ENCODE measurements at places on chromosomes 6 and 20.

DNA sequence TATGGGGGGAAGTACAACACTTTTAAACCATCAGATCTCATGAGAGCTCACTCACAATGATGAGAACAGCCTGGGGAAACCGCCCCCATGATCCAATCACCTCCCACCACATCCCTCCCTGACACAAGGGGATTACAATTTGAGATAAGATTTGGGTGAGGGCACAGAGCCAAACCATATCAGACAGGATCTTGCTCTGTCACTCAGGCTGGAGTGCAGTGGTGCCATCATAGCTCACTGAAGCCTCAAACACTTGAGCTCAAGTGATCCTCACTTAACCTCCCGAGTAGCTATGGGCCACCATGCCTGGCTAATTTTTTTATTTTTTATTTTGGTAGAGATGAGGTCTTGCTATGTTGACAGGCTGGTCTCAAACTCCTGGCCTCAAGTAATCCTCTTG, 5.1 kb upstream of the IYD start:
- no peak for DNase-seq

GRCh38 chr6:123529843-123530242, 106.9 kb downstream of the TRDN start:
- no peak for DNase-seq

DNA sequence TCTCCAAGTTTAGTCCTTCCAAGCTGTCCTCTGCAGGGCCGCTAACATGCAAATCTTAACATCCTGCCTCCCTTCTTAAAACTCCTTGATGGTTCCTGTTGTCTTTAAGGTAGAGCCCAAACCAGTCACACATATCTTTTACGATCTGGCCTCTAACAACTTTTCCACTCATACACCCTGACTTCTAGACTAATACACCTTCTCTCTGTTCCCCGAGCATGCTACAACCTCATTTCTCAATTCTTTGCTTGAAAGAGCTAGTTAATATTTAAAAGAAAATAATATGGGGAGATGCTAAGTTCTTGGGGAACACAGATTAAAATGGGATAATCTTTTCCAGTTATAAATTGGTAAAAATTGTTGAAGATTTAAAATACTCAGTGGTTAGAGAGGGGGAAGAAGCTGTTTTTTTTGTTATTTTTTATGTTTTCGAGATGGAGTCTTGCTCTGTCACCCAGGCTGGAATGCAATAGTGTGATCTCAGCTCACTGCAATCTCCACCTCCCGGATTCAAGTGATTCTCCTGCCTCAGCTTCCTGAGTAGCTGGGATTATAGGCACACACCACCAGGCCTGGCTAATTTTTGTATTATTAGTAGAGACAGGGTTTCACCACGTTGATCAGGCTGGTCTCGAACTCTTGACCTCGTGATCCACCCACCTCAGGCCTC, 250.7 kb downstream of the MAFB start:
- no peak for DNase-seq

- DNase-seq = peak; percentile 56
Measured at GRCh38 chr6:97497713-97498331, 214.8 kb upstream of the MMS22L start.

DNA sequence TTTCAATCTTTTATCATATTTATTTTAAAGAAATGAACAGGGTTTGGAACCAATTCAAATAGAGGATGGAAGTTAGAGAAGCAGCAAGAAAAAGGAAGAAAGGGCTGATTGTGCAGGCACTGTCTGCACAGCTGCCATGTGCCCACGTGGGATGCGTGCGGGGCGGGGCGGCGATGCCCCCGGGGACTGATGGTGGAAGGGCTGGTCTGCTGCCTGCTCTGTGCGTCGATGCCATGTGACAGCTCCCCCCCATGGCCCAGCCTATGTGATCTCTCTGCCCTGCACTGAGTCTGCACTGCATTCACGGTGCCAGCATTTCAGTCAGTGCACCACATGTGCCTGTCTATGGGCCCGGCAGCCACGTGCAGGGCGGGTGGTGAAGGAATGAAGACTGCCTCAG, 96.4 kb downstream of the IRF4 start:
- DNase-seq = no peak

DNA sequence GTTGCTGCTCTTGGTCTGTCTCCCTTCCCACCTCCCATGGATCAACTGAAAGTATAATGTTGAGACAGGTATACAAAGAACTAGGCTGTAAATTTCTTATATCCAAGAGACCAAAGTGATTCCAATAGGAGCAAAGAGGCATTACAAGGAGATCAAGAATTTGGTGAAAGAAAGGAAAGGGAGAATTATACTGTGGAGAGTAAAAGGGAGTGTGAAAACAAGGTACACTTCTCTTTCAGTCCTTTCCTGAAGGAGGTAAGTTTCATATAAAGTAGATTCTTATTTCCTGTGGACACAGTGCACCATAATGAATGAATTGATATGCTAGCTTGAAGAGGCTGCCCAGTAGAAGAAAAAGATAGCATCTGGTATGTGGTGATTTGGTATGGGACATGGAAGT, 49.7 kb downstream of the CD2AP start:
- DNase-seq = no peak

- DNase-seq = no peak
Measured at GRCh38 chr20:39109933-39110818, 148.0 kb downstream of the DHX35 start.

DNA sequence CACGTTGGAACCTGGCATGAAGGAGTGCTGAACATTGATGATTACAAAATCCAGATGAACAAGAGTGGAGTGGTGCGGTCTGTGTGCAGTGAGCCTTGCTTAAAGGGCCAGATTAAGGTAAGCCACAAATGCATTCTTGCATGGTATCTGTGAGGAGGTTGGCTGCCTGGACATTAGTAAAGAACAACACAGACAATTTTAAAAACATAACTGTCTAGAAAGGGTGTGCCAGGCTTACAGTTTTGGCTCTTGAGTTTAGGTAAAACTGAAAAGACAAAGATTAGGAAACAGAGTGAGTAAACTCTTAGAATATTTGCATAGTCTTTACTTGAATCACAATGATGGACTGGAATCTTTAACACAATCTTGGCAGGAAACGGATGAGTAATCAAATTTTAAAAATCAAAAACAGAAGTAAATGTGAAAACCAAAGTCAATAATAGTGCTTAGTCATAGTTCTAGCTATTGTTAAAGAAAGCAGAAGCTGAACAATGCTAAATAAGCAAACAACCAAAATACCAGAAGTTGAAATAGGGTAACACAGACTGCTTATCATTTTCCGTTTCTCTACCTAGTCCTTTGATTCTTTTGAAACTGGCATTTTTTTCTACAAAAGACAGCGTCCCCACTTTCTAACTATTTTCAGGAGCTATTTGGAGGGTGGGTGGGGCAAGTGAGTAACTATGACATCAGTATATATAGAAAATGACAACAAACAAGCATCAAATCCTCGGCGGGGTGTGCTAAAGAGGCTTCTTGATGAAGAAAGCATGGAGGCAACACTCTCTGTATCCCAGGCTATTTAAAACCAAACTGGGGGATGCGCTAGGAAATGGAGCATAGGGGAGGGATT, 185.8 kb upstream of the RAB32 start:
- no peak for DNase-seq

DNA sequence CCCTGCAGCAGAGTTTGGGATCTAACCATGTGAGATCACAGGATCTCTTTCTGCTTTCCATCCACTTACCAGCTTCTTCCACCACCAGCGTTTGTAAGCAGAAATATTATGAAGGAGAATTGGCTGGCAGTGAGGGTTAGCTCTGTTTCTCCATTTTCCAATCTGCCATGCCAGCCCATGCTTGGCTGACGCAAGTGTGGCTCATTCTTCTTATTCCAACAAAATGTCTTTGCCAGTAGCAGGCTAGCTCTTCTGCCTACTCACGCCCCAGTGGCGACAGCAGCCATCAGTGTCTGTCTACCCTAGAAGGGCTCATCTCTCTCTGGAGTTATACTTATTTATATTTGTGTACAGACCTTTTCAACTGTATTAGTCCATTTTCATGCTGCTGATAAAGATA, 286.2 kb downstream of the FARS2 start:
- no peak for DNase-seq

DNA sequence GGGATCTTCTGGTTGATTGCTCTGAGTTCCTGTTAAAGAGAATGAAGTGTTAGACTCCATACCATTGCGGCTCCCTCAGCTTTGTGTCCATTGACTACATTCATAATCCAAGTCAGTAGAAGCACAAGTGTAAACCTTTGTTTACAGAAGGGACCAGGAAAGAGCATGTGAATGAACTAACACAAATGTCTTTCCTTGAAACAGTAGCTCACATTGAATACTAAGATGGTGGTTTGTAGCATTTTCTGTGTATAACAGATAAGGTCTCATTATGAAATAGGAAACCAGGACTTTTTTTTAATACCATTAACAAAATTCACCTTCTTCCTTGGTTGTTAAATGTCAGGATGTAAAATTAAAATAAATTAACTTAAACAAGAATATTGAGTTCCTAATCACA, 8.4 kb downstream of the STXBP5 start:
- DNase-seq = no peak

DNA sequence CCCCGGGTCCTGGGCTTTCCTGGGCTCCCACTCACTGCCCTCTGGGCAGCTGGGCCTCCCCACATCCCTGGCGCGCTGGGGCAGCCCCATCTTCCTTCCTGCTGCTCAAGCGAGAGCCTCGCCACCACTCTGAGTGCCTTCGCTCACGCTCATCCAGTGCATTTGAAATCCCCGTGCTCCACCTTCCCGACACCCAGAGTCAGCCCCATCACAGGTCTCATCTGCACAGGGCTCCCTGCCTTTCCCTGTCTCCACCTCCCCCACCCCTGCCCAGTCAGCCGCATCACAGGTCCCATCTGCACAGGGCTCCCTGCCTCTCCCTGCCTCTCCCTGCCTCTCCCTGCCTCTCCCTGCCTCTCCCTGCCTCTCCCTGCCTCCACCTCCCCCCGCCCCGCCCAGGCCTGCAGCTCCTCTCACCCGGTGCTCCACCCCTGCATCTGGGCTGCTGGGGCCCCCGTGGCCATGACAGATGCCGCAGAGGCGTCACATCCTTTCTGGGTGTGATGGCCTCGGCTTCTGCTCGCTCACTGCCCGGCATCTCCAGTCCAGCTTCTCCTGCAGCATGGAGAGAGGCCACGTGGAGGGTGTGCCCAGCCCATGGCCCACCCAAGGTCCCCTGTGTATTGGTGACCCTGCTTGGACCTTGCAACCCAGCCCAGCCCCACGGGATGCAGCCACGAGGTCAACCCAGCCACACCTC, 9.0 kb upstream of the BHLHE23 start:
- DNase-seq = no peak

Data from HEK293T (cell line).